ENCODE measurements at places on chromosomes 2 and 18. TPM values are rescaled to one million over a fixed set of nuclear protein-coding genes. Genes with fewer than 3 reads are reported as not detected.

Gene PCARE
- total RNA-seq = not detected

Gene PAX3
- not detected for total RNA-seq

Gene BCL11A
- not detected for total RNA-seq

Gene KCNS3
- not detected for total RNA-seq

Gene DOK6
- 17.2 TPM for total RNA-seq

Gene GAL3ST2
- total RNA-seq = 0.72 TPM

Gene DHX57
- 33.3 TPM for total RNA-seq

Gene DAPL1
- total RNA-seq = not detected

Gene MALT1
- total RNA-seq = 58.3 TPM

Gene PIGN
- 33.6 TPM for total RNA-seq

Gene ANO7
- 4.9 TPM for total RNA-seq

Gene TMEM200C
- total RNA-seq = 0.04 TPM

Gene MARCO
- not detected for total RNA-seq

Gene RPL37A
- total RNA-seq = 7,071 TPM

Gene LCT
- total RNA-seq = not detected

Gene DSC1
- not detected for total RNA-seq

Gene RIT2
- not detected for total RNA-seq

Gene AGXT
- 41.9 TPM for total RNA-seq

Gene PECR
- 181 TPM for total RNA-seq

Gene RAMP1
- total RNA-seq = not detected

Gene TDRD15
- total RNA-seq = 0.29 TPM

Gene HOXD11
- total RNA-seq = not detected

Gene TUBA3E
- not detected for total RNA-seq

Gene XIRP2
- total RNA-seq = 0.04 TPM

Gene FN1
- total RNA-seq = 1,847 TPM
